SK-N-MC (cell line): ENCODE measurements at places on chromosomes 4 and X.

DNA sequence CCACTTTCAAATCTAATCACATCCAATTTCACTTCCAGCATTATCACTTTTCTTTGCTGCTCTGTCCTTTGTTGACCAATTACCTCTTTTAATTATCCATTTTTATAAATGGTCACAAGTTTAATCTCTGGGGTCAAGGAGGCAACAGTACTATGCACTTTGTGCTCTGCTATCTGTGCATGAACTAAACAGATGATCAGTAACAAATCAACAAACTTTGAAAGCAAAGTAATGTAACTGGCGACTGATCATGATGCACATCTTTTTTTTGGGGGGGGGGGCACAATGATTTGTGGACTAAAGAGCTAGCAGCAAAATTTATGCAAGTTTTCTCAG, 1.5 kb upstream of the SEC31A start:
- DNase-seq, result no peak

DNA sequence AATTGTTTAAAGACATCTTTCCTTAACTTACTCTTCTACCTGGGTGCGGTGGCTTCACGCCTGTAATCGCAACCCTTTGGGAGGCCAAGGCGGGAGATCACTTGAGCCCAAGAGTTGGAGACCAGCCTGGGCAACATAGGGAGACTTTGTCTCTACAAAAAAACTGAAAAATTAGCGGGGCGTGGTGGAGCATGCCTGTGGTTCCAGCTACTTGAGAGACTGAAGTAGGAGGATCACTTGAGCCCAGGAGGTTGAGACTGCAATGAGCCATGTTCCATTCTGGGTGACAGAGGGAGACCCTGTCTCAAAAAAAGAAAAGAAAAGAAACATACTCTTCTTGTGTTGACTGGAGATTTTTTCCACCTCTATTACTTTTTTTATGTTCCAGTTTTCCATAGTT, 181.9 kb downstream of the RAPGEF2 start:
- no peak for DNase-seq

- no peak for DNase-seq
These were observed 11.0 kb upstream of the SH3TC1 start for GRCh38 chr4:8188085-8188484.

DNA sequence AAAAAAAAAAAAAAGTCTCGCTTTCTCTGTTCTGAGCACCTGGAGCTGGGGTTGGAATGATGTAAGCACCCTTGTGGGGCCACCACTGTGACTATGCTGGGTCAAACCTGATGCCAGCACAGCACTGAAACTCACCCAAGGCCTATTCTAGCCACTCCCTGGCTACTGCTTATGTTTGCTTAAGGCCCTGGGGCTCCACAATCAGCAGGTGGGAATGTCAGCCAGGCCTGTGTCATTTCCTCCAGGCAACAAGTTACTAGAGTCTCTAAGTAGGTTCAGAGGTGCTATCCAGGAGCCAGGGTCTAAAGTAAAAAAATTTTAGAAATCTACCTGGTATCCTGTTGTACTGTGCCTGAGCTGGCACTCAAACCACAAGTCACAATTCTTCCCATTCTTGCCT, 1306.8 kb downstream of the STIM2 start:
- no peak for DNase-seq

GRCh38 chrX:133970076-133970475, 15.3 kb downstream of the GPC3 start:
- no peak for DNase-seq

- no peak for DNase-seq
These were observed 5.4 kb downstream of the UGT2B4 start for GRCh38 chr4:69490271-69490670.

DNA sequence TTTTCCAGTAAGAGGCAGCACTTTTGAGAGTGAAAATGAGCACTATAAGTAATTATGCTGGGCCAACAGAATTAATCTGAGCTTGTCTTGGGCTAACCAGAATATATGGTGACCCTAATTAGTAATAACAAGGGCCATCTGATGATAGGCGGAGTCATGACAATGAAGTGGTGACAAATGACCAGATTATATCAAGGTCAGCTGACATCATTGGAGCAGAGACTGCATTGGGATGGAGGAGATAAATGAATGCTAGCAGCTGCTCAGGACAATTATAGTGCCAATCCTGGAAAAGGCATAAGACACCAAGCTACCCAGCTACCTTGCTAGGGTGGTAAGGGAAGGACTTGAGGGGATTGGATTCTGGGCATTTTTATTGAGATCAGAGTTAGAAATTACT, 1548.7 kb downstream of the RPA4 start:
- no peak for DNase-seq

- DNase-seq, result no peak
These were observed 13.6 kb downstream of the TLR6 start for GRCh38 chr4:38842994-38843393.

DNA sequence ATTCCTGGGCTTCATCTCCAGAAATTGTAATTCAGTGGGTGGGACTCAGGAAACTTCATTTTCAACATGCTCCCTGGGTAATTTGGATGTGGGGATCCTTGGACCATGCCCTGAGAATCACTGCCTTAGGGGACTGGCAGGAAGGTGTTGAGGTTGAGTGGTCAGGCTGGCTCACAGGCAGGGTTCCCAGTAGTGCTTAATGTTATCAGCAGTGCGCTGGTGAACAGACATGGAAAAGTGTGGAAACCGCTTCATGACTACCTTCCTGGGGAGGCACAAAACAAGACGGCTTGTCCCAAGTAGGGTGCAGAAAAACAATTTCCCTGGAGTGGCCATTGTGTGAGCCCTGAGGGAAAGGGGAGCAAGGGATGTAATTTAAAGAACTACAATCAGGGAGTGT, 31.4 kb downstream of the SUPT20HL1 start:
- DNase-seq, result no peak

GRCh38 chrX:23854122-23854521, 53.6 kb downstream of the APOO start:
- DNase-seq, result no peak

- no peak for DNase-seq
These were observed 32.9 kb upstream of the GRID2 start for GRCh38 chr4:92270908-92271307.

DNA sequence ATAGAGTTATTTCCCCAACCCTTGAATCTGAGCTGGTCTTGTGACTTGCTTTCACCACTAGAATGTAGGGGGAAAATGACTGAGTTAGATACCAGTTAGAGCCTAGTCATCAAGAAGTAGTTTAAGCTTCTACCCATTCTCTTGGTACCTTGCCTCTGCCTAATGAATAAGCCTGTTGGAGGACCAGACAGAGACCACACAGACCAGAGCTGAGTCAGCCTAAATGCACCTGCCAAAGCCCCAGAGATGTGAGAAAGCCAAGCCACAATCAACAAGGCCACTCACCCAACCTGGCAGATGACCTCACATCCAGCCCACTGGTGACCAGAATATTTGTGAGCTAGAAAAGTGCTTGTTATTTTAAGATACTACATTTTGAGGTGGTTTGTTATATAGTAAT, 85.2 kb upstream of the DCLK2 start:
- no peak for DNase-seq

- DNase-seq, result no peak
These were observed 108.4 kb downstream of the LINC00632 start for GRCh38 chrX:140817943-140818342.

GRCh38 chr4:124111922-124112321, 600.6 kb downstream of the ANKRD50 start:
- DNase-seq, result no peak

GRCh38 chrX:69137371-69138117, 27.7 kb downstream of the PJA1 start:
- no peak for DNase-seq
